ENCODE measurements at places on chromosomes 13 and 19.

GRCh38 chr19:49057636-49058234, at the start of gene CGB7:
Gene CGB7, minus strand, starts transcription at chr19:49057749. Its CDS starts 2,374 bp downstream, at chr19:49055375.
- peak; percentile 32 for DNase-seq

- no peak for DNase-seq
Observed at GRCh38 chr13:96992633-96993032, 1.6 kb downstream of the OXGR1 start.

- no peak for DNase-seq
Observed at GRCh38 chr19:40277356-40278059, 7.6 kb downstream of the AKT2 start.

DNA sequence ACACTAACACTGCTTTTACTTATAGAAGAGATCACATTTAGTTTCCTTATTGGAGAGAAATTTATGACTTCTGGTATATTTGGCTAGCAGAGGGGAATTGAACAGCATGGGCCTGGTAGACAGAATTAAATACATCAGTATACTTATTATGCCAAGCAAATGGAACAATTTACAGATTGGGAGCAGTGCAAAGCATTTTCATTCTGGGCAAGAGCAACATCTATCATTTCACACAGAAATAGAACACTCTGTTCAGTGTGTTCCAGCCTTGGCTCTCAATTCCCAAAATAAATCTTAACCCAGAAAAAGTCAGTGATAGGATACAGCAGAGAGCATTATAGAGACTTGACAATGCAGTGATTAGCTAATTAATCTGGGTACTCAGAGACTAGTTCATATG, 604.0 kb upstream of the SLITRK6 start:
- no peak for DNase-seq

- no peak for DNase-seq
Observed at GRCh38 chr19:32287811-32288227, 57.6 kb upstream of the ZNF507 start.

DNA sequence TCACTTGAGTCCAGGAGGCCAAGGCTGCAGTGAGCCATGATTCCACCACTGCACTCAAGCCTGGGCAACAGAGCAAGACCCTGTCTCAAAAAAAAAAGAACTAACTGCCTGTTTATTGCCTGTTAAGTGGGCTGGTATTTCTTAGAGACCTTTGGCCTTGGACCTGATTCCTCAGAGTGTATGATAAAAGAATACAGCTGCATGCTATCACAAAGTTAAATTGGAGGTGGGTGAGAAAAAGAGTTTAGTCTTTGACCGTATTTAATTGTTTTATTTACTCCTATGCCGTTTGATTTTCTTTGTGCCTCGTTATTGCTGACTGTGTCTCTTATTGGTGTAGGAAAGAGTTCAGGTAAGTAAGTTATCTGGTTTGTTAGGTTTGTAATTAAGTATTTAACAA, 25.3 kb upstream of the DPY19L3 start:
- DNase-seq = no peak

DNA sequence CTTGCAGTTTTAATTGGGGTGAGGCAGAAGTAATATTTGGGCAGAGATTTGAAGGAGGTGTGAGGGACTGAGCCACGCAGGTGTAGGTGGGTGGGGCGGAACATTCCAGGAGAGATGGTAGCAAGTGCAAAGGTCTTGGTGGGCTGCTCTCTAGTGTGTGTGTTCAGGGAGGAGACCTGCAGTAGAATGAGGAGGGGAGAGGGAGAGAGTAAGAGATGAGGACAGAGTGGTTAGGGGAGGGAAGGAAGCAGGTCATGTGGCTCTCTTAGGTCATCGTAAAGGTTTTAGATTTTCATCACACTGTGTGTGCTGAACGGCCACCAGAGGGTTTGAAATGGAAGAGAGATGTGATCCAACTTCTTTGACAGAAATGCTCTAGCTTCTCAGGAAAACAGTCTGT, 33.5 kb downstream of the WASF3 start:
- DNase-seq = no peak

- no peak for DNase-seq
Observed at GRCh38 chr13:39836038-39836437, 180.6 kb downstream of the COG6 start.

GRCh38 chr13:113238536-113238935, 29.1 kb downstream of the CUL4A start:
- no peak for DNase-seq

DNA sequence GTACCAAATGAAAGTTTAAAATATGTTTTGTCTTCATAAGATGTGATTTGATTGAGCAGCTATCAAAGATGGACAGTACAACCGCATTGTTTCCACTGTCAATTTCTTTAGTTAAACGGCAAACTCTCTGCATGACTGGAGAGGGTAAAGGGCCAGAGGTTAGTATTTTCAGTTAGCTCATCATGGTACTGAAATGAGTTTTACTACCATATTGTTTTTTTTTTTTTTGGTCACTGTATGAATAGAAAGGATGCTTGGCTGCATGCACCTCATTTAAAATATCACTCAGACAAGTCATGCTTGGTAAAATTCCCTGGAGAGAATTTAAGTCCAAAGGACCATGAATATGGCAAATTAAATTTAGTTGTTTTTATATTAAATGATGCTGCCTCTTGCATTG, 942.1 kb upstream of the SPRY2 start:
- DNase-seq = no peak

GRCh38 chr13:96090240-96091101, 564 bp downstream of the HS6ST3 start:
- DNase-seq = no peak

- no peak for DNase-seq
Observed at GRCh38 chr19:39355253-39355652, 13.0 kb downstream of the SAMD4B start.

DNA sequence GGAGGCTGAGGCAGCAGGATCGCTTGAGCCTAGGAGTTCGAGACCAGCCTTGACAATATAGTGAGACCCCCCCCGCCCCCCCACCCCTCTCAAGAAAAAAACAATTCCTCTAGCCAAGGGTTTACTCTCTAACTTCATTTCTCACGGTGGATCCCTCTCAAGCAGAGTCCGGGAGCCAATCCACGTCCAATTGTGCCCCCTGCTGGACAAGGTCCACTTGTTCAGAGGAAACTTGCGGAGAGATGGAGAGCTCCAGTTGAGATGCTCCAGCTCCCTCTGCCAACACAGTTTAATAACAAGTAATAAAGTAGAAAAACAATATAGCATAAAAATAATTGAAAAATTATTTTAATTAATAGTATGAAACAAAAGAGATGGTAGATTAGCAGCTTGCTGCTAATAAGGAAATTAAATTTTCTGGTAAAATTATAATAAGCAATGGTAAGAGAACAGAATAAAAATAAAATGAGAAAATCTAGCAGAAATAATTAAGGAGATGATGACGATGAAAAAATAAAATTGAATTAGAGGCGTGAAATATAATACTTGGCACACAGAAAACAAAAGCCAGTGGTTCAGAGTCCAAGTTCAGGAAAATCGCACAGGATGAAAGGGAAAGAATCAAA, 14.5 kb upstream of the SIGLEC14 start:
- DNase-seq = no peak

DNA sequence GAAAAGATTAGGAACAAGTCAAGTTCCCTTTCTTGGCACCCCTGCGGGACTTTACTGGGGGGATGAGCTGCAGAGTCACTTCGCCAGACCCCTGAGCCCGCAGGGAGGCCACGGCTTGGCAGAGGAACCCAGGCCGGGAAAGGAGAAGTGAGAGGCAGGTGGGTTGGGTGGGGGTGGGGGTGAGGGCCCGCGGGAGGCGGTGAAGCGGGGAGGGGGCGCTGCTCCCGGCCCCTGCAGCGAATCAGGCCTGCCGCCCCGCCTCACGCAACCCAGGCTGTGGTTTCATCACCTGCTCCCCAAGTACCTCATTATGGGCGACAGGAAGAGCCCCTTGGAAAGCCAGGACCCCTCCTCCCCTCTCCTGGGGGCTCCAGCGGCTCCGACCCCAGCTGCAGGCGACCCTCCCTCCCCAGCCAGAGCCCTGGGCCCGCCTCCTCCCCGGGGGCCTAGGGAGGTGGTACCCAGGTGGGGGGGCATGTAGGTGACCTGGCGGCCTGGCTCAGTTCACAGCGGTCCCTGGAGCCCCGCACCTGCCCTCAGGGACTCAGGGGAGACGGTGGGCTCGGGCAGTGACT, 9.5 kb downstream of the MEF2B start:
- DNase-seq = no peak

DNA sequence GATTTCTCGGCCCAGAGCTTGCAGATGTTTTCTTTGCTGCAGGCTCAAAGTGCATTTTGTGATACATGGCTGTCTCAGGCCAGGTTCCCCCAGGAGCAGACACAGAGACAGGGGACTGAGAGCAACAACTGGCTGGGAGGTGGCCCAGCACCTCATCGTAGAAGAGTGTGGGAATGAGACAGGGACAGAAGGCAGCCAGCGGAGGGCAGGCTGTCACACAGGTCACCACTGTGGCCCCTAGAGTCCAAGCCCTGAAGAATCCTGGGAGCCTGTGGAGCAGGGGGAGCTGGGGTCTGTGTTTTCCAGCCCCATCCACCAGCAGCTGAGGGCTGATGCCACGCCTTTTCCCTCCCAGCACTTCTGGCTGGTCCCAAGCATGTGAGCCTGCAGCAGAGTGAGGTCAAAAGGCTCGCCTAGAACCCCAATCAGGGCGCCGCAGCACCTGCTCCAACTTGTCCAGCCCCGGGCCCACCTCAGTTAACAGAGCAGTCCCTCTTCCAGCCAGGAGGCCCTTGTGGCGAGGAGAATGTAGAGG, 723.8 kb downstream of the UQCRFS1 start:
- no peak for DNase-seq

DNA sequence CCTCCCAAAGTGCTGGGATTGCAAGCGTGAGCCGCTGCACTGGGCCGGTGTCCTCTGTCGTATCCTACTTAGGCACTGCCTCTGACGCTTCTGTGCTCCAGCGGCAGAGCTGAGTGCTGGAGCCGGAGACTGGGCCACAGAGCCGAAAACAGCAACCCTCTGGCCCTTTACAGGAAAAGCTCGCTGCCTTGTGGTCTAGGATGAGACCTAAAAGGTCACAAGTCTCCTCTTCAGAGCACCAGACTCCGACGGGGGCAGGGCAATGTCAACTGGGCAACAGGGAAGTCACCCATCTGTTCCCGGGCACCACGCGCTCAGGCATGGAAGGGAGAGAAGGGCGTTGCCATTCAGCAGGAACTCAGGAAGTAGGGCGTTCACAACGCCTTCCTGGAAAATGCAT, 91.7 kb downstream of the GADD45B start:
- no peak for DNase-seq
